ENCODE measurements at places on chromosomes 6 and 20. TPM values are rescaled to one million over a fixed set of nuclear protein-coding genes. Genes with fewer than 3 reads are reported as not detected.

LCA5 gene
- 0.84 TPM for total RNA-seq

ANGPT4 gene
- total RNA-seq = not detected

KIF25 gene
- 0.05 TPM for total RNA-seq

MEI4 gene
- not detected for total RNA-seq

MCHR2 gene
- total RNA-seq = not detected

NOX3 gene
- total RNA-seq = not detected
